Keratinocyte (primary cell): ENCODE measurements at places on chromosomes 13 and 19.

- DNase-seq, result no peak
Measured at GRCh38 chr19:3985643-3986259, 488 bp upstream of the EEF2 start.

DNA sequence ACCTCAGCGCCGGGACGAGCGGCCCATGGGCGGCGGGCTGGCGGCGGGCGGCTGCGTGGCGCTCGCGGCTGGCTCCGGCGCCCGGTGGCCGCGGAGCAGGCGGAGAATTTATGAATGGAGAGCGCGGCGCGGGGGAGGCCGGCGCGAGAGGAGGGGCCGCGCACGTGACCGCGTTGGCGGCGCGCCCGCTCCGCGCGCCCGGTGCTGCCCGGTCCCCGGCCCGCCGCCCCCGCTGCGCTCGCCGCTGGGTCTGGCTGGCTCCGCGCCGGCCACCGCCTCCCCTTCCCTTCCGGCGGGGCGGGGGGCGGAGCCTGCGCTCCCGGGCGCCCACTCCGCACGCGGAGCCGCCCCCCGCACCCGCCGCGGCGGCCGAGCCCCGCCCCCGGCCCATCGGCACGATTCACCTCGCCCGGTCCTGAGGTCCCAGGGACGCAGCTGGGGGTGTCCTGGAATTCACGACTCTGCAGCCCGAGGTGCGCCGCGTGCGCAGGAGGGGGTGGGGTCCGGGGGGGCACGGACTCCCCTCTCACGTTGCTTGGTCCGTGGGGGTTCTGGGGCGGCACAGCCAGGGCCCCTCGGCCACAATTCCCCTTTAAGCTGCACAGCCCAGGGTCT lies at the start of gene CBARP:
CBARP (minus strand) TSS at position 252 of the 615 bp plus-strand sequence. CDS start 1,905 bp downstream, outside the sequence.
- DNase-seq, result no peak

DNA sequence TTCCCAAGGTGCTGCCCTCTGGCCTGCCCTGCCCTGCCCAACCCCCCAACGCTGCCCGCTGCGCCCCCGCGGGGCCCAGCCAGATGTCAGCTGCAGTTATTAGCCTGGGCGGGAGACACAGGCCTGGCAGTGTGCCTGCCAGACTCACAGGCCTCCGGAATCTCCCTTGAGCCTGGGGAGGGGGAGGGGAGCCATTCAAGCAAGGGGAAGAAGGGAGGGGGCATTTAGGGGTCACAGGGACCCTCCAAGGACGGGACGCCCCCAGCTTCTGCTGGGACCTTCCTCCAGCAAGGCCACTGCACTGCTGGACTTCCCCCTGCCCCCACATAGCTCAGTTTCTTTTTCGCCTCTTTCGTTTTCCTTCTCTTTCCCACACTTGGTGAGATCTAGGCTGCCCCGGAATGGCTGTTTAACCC lies 2.6 kb upstream of the JUNB start:
- DNase-seq, result no peak

GRCh38 chr19:4602173-4602788 lies 37.0 kb upstream of the TNFAIP8L1 start:
- no peak for DNase-seq

DNA sequence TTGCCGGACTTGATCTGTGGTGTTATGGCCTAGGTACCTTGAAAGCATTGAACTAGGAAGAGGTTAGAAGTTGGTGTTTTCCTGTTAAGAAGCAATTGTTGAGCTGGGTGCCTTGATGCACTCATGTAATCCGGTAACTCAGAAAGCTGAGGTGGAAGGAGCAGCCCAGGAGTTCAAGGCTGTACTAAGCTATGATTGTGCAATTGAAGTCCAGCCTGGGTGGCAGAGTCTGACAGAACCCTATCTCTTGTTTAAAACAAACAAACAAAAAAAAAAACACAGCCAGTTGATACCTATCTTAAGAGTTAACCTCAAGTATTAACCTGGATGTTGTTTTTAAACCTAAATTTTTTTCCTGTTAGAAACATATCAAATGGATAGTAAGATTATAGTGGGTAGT lies 19.3 kb downstream of the SAFB start:
- no peak for DNase-seq

GRCh38 chr13:44318161-44318560 lies 55.5 kb upstream of the SERP2 start:
- DNase-seq, result no peak

- DNase-seq, result no peak
Measured at GRCh38 chr19:6340493-6341201, 7.2 kb upstream of the ACER1 start.

DNA sequence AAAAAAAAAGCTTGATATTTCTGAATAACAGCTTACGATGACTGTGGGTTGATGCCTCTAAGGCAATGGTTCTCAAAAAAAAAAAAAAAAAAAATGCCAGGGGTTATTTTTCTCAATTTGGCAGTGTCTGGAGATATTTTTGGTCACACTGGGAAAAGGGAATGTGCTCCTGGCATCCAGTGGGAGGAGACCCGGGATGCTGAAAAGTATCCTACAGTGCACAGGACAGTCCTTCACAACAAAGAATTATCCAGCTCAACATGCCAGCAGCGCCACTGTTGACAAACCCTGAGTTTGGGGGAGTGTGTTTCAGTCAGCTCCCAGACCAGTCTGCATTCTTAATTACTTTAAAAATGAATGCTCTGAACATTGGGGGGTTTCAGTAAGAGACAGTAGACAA lies 54.5 kb downstream of the FLT3 start:
- DNase-seq, result no peak

DNA sequence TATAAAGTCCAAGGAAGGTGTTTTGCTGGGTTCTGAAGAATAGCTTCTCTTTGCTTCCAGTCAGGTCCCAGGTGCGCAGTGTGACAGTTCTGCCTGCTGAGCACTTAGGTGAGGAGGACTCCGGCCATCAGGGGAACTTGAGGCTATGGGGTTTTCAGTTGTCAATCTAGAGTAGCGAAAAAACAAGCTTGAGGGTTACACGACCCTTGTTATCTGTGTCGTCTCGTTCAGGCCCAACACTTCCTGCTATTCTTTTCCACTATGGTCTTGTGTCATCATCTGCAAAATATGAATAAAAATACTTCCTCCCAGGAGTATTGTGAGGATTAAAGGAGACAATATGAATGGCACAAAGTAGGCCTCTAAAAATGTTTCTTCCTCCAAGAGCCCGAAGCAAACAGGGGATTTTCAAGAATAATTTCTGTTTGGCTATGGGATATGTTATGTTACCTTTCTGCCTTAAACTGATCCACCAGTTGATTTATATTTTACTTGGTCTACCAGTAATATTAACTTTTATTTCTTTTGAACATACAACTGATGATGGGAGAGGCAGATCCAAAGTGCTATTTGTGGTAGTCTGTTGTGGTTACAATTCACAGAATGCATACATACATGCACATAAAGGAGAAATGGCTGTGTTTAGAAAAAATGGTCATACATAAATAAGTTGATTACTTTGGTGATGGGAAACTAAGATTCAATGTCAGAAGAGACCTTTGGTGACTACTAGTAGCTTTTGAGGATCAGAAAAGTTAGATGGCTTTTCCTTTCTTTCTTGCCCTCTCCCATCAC lies 40.5 kb upstream of the RCBTB2 start:
- no peak for DNase-seq

- DNase-seq, result no peak
Measured at GRCh38 chr13:29594710-29595379, 643 bp downstream of the SLC7A1 start.

DNA sequence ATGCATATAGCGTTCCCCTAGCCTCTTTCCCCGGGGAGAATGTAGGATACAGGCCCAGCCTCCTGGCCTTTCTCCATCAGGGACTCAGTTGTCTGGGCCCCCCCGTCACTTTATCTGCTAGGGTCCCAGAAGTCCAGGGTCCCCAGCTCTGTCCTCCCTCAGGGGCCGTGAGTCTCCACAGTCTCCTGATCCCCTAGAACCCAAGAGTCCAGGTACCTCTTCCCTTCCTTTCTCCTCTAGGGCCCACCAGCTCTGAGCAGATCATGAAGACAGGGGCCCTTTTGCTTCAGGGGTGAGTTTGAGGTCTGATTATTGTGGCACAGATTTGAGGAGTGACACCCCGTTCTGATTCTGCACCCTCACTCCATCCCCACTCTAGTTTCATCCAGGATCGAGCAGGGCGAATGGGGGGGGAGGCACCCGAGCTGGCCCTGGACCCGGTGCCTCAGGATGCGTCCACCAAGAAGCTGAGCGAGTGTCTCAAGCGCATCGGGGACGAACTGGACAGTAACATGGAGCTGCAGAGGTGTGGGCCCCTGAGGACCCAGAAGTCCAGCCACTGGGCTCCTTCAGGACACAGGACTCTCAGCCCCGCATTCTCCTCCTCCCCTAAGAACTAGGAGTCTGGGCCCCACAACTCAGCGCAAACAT lies 758 bp downstream of the BAX start:
- DNase-seq, result no peak

DNA sequence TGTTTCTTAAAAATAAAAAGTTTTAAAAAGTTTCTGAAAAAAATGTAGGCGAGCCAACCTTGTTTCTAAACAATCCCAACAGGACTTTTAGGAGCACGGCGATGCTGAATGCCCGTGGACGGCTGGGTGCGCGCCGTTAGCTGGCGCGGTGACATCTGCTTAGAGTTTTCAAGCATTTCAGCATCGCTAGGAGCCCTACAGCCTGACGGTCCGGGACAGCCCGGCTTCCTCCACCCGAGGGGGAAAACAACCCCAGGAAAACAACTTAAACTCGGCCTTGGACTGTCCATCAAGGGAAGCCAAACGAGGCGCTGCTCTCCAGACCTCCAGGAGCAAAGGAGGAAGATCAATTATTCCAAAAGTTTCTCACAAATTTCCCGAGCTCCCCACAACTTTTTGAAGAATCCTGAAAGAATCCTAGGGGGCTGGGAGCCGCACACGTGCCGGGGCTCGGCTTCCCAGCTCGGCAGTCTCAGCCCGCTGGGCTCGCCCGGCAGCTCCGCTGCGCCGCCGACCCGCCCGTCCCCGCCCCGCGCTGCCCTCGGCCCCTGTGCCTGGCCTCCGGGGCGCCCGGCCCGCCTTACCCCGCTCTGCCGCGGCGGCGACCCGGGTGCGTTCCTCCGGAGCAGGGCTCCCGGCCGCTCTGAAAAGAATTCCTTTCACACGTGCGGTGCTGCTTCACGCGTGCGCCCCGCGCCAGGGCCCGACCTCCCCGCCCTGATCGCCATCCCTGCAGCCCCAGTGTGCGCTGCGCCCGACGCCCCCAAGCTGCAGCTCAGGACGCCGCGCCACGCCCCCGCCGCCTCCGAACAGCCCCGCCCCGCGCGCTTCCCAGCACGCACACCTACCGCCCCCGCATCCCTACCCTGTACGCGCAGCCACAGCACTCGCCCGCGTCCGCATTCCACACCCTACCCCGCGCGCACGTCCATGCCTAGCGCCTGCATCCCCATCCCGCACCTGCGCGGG lies at the start of gene GJA3:
GJA3 (minus strand) TSS at position 747 of the 969 bp plus-strand sequence. CDS start 17,764 bp downstream, outside the sequence.
- no peak for DNase-seq

- DNase-seq, result no peak
Measured at GRCh38 chr13:113862191-113862930, 1.5 kb downstream of the GAS6 start.

DNA sequence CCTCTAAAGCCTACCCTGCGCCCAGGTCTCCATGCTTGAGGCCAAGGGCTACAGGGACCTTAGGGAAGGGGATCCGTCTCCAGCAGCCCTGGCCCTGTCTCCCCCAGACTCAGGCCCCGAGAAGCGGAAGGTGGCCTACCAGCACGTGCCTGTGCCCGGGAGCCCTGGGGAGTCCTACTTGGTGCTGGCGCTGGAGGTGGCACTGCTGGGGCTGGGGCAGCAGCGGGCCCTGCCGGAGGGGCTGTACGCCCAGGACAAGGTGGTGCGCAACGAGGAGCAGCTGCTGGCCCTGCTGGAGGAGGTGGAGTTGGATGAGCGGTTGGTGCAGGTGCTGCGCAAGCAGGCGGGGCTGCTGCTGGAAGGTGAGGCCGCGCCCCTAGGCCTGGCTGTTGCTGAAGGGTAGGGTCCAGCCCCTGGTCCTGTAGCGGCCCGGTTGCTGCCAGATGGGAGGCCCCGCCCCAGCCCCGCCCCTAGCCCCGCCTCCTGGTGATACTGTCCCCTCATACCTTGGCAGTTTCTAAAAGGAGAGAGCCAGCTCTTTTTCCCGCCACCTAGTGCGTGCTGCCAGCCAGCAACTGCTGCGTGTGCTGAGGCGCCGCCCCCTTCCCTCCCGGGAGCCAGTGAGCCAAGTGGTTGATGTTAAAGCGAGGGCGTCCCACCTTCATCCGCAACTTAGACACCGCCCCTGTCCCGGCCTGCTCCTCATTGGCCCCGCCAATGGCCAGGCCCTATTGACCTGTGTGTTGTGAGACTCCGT lies 22.6 kb downstream of the ZSWIM4 start:
- no peak for DNase-seq
